ENCODE measurements at places on chromosomes 7 and 10. TPM values are rescaled to one million over a fixed set of nuclear protein-coding genes. Genes with fewer than 3 reads are reported as not detected.

NKX2-3 gene
- total RNA-seq: not detected

CALML3 gene
- total RNA-seq: not detected

NFE2L3 gene
- 0.92 TPM for total RNA-seq

PLEKHS1 gene
- total RNA-seq: not detected

STK32C gene
- total RNA-seq: 1.8 TPM

EN2 gene
- under 0.01 TPM for total RNA-seq

ANKRD7 gene
- total RNA-seq: 0.42 TPM

LUC7L2 gene
- 38.9 TPM for total RNA-seq

COL28A1 gene
- total RNA-seq: 0.05 TPM

EZH2 gene
- 21.3 TPM for total RNA-seq

ASNS gene
- 14.8 TPM for total RNA-seq

GRCh38 chr10:116132780-116133399, 140.1 kb downstream of the GFRA1 start:
- no peak for DNase-seq

GRCh38 chr10:23326544-23327307, 17.9 kb downstream of the C10orf67 start:
- DNase-seq: no peak

DNA sequence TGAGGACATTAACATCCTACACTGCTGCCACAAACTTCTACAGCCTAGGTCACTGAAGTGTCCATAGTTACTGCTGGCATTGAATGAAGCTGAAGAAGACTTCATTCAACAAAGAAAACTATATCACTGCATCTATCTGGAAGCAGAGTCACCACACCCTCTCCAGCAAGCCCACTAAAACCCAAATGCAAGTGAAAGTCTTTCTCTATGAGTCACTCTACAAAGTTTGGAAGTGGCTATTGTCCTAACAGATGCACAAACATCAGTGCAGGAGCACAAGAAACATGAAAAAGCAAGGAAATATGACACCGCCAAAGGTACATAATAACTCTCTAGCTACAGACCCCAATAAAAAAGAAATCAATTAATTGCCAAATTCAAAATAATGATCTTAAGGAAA, 43.5 kb upstream of the CAMK2B start:
- DNase-seq: no peak

GRCh38 chr10:10804998-10805740, 212.5 kb upstream of the CELF2 start:
- no peak for DNase-seq

GRCh38 chr10:28386503-28386868, 83.6 kb upstream of the MPP7 start:
- no peak for DNase-seq

GRCh38 chr10:35447693-35448407, 111.5 kb downstream of the CCNY start:
- DNase-seq: no peak

DNA sequence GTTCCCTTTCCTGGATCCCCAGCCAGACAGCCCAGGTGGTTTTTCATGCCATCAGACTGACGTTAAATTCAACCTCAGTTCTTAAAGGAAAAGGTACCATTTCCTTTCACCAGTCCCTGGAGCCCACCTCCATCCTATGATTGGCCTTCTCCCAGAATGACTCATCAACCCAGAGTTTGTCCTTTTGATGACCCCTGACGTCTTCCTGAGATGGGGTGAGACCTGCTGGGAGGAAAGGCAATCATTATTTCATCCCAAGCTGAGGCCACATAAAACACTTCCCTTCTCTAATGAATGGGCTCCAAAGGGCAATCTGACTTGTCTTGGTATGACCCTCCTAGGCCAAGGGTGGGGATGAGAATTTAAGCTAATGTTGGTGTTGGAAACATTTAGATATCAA, 750.7 kb downstream of the SUGCT start:
- DNase-seq: no peak

GRCh38 chr10:64033711-64034110, 512.5 kb downstream of the REEP3 start:
- DNase-seq: no peak

- no peak for DNase-seq
Observed at GRCh38 chr7:57638666-57639065, 188.7 kb downstream of the ZNF716 start.

GRCh38 chr10:101495324-101495925, 92.6 kb downstream of the POLL start:
- no peak for DNase-seq

DNA sequence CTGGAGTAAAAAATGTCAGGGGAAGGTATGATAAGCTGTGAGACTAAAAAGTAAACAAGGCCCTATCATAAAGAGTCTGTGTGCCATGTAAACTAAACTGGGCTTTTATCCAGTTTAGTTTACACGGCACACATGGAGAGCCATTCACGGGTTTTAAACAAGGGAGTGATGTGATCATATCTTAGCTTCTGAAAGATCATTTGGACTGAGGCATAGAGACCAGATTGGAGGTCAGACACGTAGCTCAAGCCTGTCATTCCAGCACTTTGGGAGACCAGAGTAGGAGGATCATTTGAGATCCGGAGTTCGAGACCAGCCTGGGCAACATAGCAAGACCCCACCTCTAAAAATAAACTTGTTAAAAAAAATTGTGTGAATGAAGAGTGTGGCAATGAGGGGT, 50.1 kb downstream of the SKIDA1 start:
- DNase-seq: no peak

- DNase-seq: no peak
Observed at GRCh38 chr7:36188266-36188665, 35.2 kb downstream of the EEPD1 start.

- DNase-seq: no peak
Observed at GRCh38 chr10:4068629-4069028, 283.6 kb upstream of the KLF6 start.

Measured in liver (tissue), 10 donors.